ENCODE measurements at places on chromosomes 3 and 15.

DNA sequence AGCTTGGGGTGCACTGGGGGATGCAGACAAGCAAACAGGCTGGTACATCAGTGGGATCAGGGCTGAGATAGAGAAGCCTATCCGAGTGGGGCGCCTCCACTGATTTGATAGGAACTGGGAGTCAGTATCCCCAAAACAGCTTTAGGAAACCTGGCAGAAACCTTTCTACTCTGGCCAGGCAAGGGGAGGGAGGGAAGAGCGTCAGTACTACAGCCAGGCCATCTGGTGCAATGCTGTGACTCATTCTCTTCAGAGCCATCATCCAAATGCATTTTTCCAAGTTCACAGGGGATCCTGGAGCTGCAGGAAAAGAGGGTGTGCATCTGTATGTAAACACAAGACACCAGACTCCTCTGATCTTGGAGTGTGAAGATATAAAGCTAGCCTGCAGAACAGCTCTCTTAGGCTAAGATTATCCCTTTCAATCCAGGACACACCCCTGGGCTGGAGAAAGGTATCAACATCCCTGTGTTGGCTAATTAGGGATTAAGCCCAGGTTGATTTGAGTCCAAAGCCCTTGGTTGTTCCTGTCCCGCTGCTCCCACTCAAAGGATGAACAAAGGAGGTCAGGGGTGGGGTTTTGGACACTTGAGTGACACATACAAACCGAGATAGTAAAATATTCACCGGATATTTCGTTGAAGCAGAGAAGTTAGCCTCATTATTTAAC, 9.3 kb downstream of the GALNT15 start:
- DNase-seq = no peak

DNA sequence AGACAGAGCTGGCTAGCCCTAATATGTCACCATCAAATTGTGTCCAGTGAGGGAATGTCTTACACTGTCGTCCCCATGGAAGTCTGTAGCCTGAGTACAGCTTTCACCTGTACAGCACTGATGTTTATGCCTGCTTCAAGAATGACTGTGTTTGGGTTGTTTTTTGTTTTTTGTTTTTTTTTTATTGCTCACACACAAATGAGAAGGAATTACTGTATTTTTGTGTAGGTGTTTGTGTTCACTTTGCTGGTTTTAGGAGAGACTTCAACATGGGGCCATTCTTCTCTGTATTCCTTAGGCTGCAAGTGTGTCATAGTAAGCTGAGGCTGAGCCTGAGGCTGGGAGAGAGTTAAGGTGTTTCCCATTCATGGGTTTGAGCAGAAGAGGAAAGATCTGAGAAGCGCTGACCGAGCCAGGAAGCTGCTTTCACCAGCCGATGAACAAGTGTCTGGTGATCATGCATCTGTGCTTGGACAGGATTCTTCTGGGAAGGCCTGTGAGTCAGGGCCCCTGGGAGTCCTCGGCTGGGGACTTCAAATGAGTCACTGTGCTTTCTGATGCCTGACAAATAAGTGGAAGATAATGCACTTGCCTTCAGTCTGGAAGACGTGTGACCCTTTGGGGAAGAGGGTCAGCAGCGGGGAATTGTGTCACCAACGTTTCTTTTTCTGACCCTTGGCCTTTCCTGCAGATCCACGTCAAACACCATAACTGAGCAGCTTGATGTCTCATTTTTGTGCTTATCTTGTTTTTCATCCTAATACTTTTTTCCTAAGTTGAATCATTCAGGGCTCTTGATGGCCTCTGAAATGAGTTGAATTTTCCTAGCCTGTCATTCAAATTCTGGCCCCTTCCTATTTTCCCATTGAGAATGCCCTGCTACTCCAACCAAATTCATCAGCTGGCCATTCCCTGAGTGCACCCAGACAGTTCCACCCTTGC, 36.7 kb upstream of the ZBTB38 start:
- no peak for DNase-seq

- DNase-seq = no peak
Observed at GRCh38 chr3:42067326-42067725, 23.8 kb upstream of the TRAK1 start.

DNA sequence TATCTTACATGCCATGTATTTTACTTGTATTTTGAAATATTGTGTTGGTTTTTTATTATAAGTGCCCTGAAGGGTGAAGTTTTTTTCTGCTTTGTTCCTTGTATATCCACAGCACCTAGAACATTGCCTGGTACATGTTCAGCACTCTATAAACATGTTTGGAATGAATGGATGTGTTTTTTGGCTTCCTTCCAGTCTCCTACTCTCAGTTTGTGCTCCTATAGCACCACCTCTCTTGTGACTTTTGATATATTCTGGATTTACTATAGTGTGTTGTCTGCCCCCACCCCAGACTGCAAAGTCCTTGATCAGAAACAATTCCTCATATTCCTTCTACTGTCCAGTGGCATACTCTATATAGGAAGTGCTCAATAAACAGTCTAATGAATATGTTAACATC, 60.6 kb downstream of the PLCL2 start:
- DNase-seq = no peak

- DNase-seq = no peak
Observed at GRCh38 chr15:55909036-55909811, 84.2 kb downstream of the NEDD4 start.

GRCh38 chr3:31008994-31009393, 114.5 kb upstream of the GADL1 start:
- DNase-seq = no peak

DNA sequence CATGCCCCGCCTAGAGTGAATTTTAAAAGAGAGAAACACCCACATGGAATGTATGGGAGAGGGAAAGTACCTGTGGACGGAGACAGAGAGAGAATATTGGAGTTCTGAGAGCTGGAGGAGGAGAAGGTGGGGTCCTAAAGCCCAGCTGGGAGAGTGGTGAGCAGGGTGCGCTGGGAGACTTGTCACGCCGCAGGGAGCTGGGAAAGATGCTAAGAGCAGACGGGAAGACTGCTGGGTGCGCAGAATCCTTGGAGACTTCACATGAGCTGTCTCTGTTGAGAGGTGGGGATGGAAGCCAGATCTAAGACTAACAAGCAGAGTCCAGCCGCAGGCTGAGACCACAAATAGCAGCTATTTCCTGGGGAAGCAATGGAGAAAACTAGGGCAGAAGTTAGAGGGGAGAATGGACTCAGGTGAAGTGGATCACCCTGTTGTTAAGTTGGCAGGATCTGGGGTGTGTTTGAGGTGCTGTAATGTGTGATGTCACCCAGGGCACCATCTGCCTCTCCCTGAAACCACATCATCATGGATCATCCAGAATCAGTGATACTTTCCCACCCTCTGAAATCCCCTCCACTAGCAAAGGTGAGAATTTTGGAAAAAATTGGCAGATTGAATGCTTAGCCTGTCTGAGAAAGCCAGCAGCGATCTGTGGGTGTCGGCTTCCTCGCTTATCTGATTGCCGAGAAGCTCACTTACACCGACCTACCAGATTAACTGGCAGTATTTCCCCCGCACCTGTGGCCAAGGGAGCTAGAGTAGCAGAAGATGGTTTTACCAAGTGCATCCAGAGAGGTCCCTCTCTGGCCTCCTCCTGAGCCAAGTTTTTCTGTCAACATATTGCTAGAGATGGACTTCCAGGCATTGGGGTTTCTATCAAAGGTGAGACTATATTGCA, 174.8 kb upstream of the BHLHE40 start:
- DNase-seq = no peak

DNA sequence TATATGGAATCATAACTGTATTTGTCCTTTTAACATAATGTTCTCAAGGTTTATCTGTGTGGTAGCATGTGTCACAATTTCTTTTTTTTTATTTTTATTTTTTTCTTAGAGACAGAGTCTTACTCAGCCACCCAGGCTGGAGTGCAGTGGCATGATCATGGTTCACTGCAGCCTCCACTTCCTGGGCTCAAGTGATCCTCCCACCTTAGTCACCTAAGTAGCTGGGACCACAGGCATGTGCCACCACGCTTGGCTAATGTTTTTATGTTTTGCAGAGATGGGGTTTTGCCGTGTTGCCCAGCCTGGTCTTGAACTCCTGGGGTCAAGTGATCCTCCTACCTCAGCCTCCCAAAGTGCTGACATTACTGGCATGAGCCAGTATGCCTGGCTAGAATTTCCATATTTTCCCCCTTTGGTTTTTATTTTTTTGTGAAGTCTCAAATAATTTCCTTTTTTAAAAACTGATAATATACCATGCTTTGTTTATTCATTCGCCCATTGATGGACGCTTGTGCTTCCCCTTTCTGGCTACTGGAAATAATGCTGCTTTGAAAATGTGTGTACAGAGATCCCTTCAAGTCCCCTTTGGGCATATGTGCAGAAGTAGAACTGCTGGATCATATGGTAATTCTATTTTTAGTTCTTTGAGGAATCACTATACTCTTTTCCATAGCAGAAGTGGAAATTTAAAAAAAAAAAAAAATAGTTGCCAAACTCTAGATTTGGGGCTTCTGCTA, 28.4 kb downstream of the TMEM40 start:
- no peak for DNase-seq

- DNase-seq = no peak
Observed at GRCh38 chr15:92410537-92410936, 16.9 kb downstream of the ST8SIA2 start.

DNA sequence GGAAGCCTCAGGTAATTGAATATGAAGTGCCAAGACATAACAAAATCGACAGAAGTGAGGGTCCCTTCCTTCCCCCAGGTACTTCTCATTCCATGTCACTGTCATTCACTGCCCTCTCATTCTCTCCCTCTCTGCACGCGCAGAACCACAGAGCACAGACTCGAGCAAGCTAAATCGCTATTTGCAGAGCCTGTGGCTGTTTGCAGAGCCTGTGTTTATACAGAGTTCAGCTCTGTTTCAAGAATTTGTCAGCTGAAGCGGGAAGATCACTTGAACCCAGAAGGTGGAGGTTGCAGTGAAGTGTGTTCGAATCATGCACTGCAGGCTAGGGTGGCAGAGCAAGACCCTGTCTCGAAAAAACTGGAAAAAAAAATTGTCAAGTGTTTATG, 2.5 kb downstream of the VILL start:
- DNase-seq = no peak

GRCh38 chr3:20458994-20459716, 273.1 kb upstream of the SGO1 start:
- no peak for DNase-seq

- DNase-seq = no peak
Observed at GRCh38 chr3:175430983-175431773, 572.0 kb downstream of the NAALADL2 start.

- no peak for DNase-seq
Observed at GRCh38 chr3:17333446-17333845, 409.0 kb downstream of the TBC1D5 start.

DNA sequence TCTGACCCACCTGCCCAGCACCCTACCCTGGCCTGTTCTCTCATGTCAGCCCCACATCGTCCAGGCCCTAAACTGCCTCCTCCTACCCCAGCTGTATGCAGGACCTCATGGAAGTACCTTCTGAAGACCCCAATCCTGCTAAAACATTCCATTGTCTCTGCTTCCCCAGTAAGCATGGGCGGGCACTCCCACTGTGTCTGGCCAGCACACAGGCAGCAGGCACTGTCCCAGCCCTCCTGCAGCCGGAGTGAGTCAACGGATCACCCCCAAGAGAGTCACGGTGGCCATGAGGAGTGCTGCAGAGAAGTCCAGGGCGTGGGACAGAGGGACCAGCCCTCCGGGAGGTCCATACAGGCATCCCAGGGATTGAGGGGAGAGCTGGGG, 36.4 kb upstream of the SLCO2A1 start:
- DNase-seq = no peak

DNA sequence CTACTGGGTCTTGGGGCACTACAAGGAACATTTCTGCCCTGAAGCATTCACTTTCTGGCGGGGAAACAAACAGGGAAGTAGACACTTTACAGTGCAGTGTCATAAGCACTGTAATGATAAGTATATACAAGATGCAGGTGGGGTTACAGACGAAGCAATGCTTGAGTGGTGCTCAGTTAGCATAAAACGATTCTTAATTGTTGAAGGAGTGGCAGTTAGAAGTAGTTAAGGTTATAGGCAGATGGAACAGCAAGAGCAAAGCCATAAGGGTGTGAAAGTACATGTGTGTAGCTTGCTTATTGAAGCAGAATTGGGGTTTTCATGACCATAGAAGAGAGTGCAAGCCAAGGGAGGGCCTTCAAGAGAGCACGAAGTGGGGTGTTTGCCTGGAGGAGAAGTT, 46.2 kb downstream of the SLC25A26 start:
- DNase-seq = no peak

GRCh38 chr3:72628065-72628464, 220.2 kb downstream of the SHQ1 start:
- DNase-seq = no peak

- no peak for DNase-seq
Observed at GRCh38 chr3:165148876-165149441, 47.2 kb downstream of the SLITRK3 start.

GRCh38 chr3:12813967-12814366, 17.5 kb downstream of the CAND2 start:
- DNase-seq = no peak

DNA sequence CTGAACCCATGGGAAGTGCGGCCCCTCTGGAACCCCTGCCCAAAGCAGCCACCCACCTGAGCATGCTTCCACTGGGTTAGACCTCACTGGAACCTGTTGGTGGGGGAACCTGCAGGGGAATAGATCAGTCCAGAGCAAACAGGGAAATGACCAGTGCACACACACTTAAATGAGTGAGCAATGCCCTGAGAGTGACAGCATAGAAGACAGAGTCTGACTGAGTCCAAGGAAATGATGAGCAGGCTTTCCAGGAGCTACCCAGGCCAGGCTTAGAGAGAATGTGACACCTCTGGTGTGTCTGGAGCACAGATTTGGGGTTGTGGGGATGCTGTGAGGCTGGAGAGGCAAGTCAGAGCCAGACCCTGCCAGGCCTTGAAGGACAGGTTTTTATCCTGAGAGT, 28.5 kb downstream of the PLA1A start:
- no peak for DNase-seq

DNA sequence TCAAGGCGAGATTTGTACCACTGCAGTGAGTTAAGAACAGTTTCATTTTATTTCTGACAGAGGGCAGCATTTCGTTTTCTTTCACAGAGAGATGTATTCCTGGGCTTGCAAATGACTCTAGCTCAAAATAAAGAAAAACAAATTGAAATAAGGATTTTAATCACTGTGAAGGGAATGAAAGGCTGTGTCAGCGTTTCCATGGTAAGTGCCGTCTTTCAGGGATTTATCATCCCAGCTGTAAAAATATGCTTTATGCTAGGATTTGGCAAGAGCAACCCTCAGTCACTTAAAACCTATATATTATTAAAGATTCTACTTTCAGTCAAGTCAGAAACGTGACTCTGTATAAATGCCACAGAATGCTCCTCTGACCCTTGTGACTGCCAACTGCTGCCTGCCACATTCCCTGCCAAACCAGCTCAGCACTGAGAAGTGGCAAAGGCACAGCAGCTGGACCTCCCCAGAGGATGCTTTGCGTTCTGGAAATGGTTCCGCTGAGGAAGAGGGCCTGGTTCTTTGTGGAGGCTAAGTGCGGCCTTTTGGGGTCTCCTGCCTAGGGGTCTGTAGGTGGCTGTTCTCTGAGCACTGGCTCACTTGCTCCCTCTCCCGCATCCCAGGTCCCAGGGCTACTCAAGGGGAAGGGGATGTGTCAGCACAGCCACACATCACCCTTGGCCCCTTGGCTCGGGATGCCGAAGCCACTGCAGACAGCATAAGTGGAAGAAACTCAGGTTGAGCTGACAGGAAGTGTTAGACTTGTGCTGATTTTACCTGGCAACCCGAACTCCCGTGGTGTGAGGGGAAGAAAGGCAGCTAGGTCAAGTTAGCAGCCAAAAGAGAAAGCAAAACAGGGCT, 56.6 kb upstream of the POMGNT2 start:
- peak; percentile 79 for DNase-seq

All from T-helper 1 cell (primary cell).